ENCODE measurements at places on chromosomes 4 and X. TPM values are rescaled to one million over a fixed set of nuclear protein-coding genes. Genes with fewer than 3 reads are reported as not detected.

GRCh38 chr4:98199247-98199646 is 56.0 kb upstream of the STPG2 start:
- peak; percentile 42 for DNase-seq
- H3K36me3 ChIP-seq, result no peaks in the 10 kb centered on the region
- no peak overlapping the region for H3K27ac ChIP-seq
- H3K4me1 ChIP-seq, result peaks cover 12% of the 10 kb centered on the region
- no peak overlapping the region for H3K4me3 ChIP-seq

- no peak overlapping the region for H3K27ac ChIP-seq
- no peaks in the 10 kb centered on the region for H3K27me3 ChIP-seq
- no peaks in the 10 kb centered on the region for H3K4me1 ChIP-seq
- no peak overlapping the region for H3K4me3 ChIP-seq
These were observed 31.3 kb upstream of the ETNPPL start for GRCh38 chr4:108794136-108794535.

- H3K4me3 ChIP-seq, result no peak overlapping the region
- H3K36me3 ChIP-seq, result no peaks in the 10 kb centered on the region
- DNase-seq, result no peak
- H3K27me3 ChIP-seq, result no peaks in the 10 kb centered on the region
- H3K4me1 ChIP-seq, result no peaks in the 10 kb centered on the region
- H3K27ac ChIP-seq, result no peak overlapping the region
These were observed 157.9 kb downstream of the AMELX start for GRCh38 chrX:11451151-11451550.

DNA sequence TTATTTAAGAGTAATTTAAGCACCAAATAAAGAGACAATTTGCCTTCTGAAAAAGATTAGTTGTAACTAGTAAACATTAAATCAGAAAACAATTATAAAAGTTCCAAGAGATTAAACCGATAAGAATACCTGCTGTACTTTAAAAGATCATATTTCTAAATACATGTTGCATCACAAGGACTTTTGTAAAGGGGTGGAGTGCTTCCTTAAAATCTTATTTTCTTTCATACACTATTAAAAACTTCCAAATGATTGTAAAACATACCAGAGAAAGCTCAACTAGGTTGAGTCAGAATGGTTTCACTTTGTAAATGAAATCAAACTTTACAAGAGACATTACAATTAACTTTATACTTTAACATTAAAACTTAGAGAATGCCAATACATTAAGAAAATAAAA is 41.8 kb downstream of the ACSL4 start:
- no peaks in the 10 kb centered on the region for H3K27me3 ChIP-seq
- no peak overlapping the region for H3K4me3 ChIP-seq
- H3K4me1 ChIP-seq, result no peaks in the 10 kb centered on the region
- H3K36me3 ChIP-seq, result no peaks in the 10 kb centered on the region
- H3K27ac ChIP-seq, result no peak overlapping the region
- DNase-seq, result no peak

Gene AFM
- not detected for total RNA-seq

Data from Karpas-422 (cell line).